Progenitor cell of endocrine pancreas (in vitro differentiated cells): ENCODE measurements at places on chromosomes 2 and 18. TPM values are rescaled to one million over a fixed set of nuclear protein-coding genes. Genes with fewer than 3 reads are reported as not detected.
A peak's percentile ranks its signal among the peaks of the same experiment; 100 is the strongest.

The NETO1 gene
- 52.4 and 57.5 TPM in 2 replicates for total RNA-seq

The LRATD1 gene
- 148 and 177 TPM in 2 replicates for total RNA-seq

The ASPRV1 gene
- total RNA-seq, result 1.1 and 1.2 TPM in 2 replicates

The ALPI gene
- not detected in 2 replicates for total RNA-seq

The G6PC2 gene
- not detected in 2 replicates for total RNA-seq

The CKAP2L gene
- total RNA-seq, result 10.3 and 11.5 TPM in 2 replicates

The TBC1D8 gene
- total RNA-seq, result 32.6 and 34.8 TPM in 2 replicates

GRCh38 chr2:157822993-157823392 lies 53.1 kb downstream of the ACVR1 start:
- peaks cover 5% of the 10 kb centered on the region for H3K4me1 ChIP-seq
- H3K27me3 ChIP-seq, result no peaks in the 10 kb centered on the region
- H3K4me3 ChIP-seq, result no peak overlapping the region
- no peak for DNase-seq
- H3K36me3 ChIP-seq, result peaks cover 14% of the 10 kb centered on the region
- H3K27ac ChIP-seq, result no peak overlapping the region

DNA sequence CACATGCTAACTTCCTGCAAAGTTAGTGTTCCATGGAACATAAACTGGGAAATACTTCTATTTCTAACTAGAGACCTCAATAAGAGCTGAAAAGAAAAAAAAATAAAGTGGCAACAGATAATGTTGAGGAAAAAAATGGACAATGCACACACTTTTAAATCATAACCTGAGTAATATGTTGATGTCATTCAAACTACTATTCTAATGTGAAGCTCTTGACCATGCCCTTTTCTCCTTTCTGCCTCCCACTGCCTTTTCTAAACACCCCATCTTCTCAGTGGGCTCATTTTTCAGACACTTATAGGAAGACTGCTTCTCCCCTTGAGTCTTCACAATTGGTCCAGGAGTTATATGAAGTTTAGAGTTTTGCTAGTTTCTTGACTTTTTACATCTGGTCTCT lies 280.9 kb upstream of the NT5C1B start:
- no peak for DNase-seq
- H3K27me3 ChIP-seq, result no peaks in the 10 kb centered on the region
- no peak overlapping the region for H3K27ac ChIP-seq
- no peaks in the 10 kb centered on the region for H3K4me1 ChIP-seq
- H3K4me3 ChIP-seq, result no peak overlapping the region

DNA sequence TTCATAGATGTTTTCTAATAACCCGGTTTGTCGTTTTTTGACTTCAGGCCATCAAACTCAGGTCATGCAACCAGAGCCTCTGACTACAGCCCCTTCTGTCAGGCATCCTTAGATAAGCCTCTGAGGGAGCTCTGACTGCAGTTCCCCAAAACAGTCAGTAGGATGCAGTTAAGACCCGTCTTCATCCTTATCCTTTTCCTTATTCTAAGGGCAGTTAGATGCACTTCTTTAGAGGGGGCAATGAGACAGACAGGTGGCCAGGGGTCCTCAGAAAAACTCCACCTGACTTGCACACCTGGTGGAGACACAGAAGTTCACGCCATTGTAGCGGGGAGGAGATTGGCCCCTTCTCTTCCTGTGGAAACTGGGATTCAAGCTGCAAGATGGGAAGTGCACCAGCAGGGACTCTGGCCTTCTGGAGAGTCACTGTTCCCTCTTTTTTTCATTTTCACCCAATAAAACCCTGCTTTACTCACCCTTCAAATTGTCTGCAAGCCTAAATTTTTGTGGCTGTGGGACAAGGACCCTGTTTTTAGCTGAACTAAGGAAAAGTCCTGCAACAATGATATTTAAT lies 104.8 kb upstream of the TFPI start:
- H3K4me1 ChIP-seq, result no peaks in the 10 kb centered on the region
- DNase-seq, result no peak
- H3K27ac ChIP-seq, result no peak overlapping the region
- no peaks in the 10 kb centered on the region for H3K36me3 ChIP-seq
- H3K27me3 ChIP-seq, result peaks cover 5% of the 10 kb centered on the region
- no peak overlapping the region for H3K4me3 ChIP-seq

DNA sequence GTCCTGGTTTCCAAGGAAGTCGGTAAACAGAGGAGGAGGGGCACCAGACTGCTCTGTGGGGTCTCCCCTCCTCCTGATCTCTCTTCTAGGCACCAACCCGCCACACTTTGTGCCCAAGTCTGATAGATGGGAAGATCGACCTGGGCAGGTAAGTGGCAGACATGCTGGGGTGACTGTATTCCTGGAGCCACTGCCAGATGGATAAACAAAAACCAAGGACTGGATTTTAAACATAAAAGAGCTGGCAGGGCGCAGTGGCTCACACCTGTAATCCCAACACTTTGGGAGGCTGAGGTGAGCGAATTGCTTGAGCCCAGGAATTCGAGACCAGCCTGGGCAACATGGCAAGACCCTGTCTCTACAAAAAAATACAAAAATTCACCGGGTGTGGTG lies 181.2 kb downstream of the ANAPC1 start:
- peaks cover 9% of the 10 kb centered on the region for H3K4me1 ChIP-seq
- H3K27ac ChIP-seq, result no peak overlapping the region
- no peaks in the 10 kb centered on the region for H3K36me3 ChIP-seq
- DNase-seq, result no peak

- peak; percentile 2 for DNase-seq
- no peaks in the 10 kb centered on the region for H3K4me1 ChIP-seq
- no peak overlapping the region for H3K4me3 ChIP-seq
- H3K27me3 ChIP-seq, result peaks cover 18% of the 10 kb centered on the region
Measured at GRCh38 chr2:239601880-239602279, 201.1 kb upstream of the HDAC4 start.

DNA sequence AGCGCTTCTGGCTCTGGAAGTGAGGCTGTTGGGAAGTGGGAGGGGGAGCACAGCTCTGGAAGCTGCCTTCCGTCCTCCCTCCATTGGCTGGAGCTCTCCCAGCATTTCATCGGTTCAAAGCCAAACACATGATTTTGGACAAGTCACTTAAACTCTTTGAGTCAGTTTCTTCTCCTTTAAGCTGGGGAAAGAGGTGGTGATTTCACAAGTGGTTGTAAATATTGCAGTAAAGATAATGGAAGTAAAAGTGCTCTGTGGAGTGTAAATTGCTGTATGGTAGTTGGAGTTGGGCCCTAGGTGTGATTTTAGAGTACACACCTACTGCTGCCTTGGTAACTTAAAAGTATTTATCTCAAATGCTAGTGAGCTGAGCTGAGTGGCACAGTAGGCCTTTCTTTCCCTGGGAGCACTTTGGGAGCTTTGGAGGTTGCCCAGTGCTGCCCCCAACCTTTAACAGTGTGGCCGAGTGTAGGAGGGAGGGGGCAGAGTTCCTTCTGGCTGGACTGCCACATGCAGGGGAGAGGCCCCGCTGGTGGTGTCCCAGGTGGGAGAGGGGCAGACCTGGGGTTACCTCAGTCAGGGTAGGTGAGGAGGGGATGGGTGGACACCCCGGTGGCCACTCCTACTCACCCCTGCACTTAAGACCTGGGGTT lies 54.7 kb downstream of the ASAP2 start:
- H3K27ac ChIP-seq, result peak overlapping the region; percentile 60
- no peak overlapping the region for H3K4me3 ChIP-seq
- no peak for DNase-seq

DNA sequence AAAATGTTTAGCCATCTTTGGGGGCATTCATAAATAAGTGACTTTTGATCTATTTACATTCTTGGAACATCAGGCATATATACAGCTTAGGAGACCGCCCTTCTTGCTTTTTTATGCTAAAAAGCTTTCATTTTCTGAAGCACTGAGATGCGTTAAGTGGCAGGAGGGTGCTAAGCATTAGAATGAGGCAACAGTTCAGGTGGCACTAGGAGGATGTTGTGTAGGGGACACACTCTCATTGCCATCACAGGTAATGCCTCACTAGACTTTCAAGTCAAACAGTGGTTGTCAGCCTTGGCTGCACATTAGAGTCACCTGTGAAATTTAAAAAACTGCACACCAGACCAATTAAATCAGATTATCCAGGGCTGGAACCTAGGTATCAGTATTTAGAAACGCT lies 39.1 kb downstream of the EHBP1 start:
- peaks cover 14% of the 10 kb centered on the region for H3K4me1 ChIP-seq
- no peak overlapping the region for H3K4me3 ChIP-seq
- peaks cover 6% of the 10 kb centered on the region for H3K36me3 ChIP-seq
- H3K27ac ChIP-seq, result no peak overlapping the region
- no peaks in the 10 kb centered on the region for H3K27me3 ChIP-seq

GRCh38 chr18:27198036-27198435 lies 12.9 kb upstream of the CHST9 start:
- DNase-seq, result no peak
- H3K4me1 ChIP-seq, result peaks cover 18% of the 10 kb centered on the region
- no peaks in the 10 kb centered on the region for H3K36me3 ChIP-seq
- H3K27me3 ChIP-seq, result peaks cover 6% of the 10 kb centered on the region
- H3K4me3 ChIP-seq, result no peak overlapping the region

DNA sequence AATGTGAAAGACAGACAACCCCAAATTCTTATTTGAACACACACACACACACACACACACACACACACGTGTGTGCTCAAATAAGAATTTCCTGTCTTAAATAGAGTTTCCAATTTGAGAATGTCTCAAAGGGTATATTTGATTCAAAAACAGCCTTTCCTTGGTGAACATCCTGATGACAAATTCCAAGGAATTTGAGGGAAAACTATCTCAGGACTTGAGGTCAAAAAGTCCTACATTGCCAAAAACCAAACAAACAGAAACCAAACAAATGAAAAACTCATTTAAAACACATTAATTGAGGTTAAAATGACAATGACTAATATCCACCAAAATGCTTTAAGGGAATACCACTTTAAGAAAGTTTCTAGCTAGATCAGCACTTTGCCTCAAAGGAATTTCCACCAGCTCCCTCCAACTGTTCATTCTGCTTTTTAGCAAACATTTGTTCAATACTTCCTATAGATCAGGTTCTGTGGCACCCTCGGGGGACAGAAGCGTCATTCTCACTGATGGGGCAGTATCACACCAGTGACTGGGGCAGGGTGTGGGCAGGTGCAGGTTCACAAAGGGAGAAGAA lies 232.1 kb upstream of the TRIB2 start:
- no peak for DNase-seq
- H3K36me3 ChIP-seq, result no peaks in the 10 kb centered on the region
- H3K4me3 ChIP-seq, result no peak overlapping the region
- no peaks in the 10 kb centered on the region for H3K4me1 ChIP-seq
- H3K27me3 ChIP-seq, result peaks cover 14% of the 10 kb centered on the region
- no peak overlapping the region for H3K27ac ChIP-seq

DNA sequence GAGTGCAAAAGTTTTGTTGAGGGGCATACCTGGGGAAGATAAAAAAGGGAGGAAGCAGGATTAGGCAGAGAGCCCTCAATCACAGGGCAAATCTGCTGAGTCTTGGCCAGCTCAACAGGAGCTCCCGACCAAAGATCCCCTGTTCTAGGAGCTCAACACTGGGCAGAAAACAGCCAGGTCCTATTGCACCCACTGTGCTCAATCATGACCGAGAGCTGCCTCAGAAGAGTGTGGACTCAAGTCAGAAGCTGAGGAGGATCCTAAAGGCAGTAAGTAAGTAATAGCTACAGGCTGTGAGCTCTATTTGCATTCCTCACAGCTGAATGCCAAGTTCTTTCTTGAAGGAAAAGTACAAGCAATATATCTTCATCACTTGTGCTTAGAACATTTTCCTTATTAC lies 334.4 kb upstream of the NRP2 start:
- H3K4me1 ChIP-seq, result peaks cover 5% of the 10 kb centered on the region
- H3K36me3 ChIP-seq, result no peaks in the 10 kb centered on the region
- DNase-seq, result no peak

DNA sequence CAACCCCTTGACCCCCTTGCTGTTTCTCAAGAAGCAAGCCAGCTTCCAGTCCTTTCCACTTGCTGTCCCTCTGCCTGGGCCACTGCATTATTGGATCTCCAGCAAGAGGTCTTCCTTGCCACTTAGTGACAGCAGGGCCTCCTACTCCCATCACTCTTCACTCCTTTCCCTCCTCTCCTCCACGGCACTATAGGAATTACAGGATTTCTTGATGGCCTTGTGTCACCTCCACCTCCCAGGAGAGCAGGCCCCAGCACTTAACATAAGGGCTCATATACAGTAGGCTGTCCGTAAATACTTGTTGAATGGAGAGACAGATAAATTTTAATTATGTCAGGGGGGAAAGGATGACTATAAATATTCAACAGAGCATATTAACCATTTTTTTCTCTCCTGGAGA lies 129.4 kb downstream of the SP3 start:
- H3K4me1 ChIP-seq, result peaks cover 3% of the 10 kb centered on the region
- no peaks in the 10 kb centered on the region for H3K27me3 ChIP-seq
- no peak for DNase-seq

DNA sequence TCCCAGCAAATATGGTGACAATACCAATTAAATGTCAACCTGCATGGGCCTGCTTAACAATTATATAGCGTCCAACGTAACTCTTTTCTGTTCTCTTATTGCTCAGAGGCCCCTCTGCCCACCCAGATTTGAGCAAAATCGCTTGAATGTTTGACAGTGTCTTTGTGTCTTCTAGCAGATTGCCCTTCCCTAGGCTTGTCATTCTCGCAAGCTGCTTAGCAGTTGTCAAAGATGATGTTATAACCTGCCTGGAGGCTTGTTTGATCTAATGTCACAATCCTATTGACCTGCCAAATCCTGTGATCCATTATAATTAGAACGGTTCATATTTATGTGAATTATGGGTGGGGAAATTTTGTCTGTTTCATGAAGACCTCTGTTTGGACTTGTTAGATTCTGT lies 108.8 kb downstream of the FARSB start:
- no peaks in the 10 kb centered on the region for H3K4me1 ChIP-seq
- H3K27me3 ChIP-seq, result peaks cover 12% of the 10 kb centered on the region
- no peak for DNase-seq
- no peak overlapping the region for H3K4me3 ChIP-seq
- no peaks in the 10 kb centered on the region for H3K36me3 ChIP-seq
- H3K27ac ChIP-seq, result no peak overlapping the region

DNA sequence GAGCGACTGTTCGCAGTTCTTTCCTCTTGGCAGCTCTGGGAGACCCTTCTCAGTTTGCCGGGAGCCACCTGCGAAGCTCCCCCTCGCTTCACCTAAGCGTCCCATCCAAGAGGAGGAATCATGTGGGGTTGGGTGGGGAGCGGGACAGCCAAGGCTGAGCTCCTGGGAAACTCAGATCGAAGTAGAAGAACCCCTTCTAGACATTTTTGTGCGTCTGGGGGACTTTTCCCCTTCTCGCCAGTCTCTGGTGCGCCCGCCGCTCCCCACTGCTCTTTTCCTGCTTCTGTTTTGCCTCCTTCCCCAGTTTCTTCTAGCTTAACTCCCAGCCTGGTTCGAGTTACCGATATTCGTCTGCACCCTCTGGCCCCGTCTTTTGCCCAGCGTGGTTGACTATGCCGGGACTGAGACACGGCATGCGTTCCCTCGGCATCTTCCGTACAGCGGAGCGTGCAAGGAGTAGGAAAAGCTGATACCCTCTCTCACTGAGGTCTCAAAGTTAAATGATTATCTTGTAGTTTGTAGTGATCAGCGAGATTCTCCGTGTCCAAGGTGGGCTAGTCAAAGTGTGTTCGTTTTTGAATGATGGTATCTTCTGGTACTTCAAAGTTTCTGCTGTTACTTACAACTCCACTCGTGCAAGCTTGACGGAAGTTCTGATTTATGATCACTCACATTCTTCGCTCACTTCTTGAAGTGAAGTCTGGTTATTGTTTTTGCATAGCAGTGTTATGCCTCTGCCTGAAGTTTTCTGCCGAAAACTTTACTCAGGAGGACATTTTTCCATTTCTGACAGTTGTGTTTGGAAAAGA lies 664 bp downstream of the CAMKMT start:
- peak overlapping the region; percentile 100 for H3K27ac ChIP-seq
- no peaks in the 10 kb centered on the region for H3K27me3 ChIP-seq
- no peaks in the 10 kb centered on the region for H3K36me3 ChIP-seq
- peaks cover 11% of the 10 kb centered on the region for H3K4me1 ChIP-seq
